ENCODE measurements at places on chromosomes 7 and 10. TPM values are rescaled to one million over a fixed set of nuclear protein-coding genes. Genes with fewer than 3 reads are reported as not detected.

The SFMBT2 gene
- total RNA-seq: under 0.01 TPM

The PKD1L1 gene
- under 0.01 TPM for total RNA-seq

The C10orf105 gene
- total RNA-seq: not detected

The NUTM2A gene
- 0.71 TPM for total RNA-seq

The SYNPO2L gene
- not detected for total RNA-seq

The BICC1 gene
- total RNA-seq: 3.8 TPM

The MIOS gene
- 70.8 TPM for total RNA-seq

The CALCR gene
- not detected for total RNA-seq
